ENCODE measurements at places on chromosomes 5 and 9. TPM values are rescaled to one million over a fixed set of nuclear protein-coding genes. Genes with fewer than 3 reads are reported as not detected.

GRCh38 chr9:134317790-134318414, 8.4 kb upstream of the RXRA start:
- DNase-seq, result no peak

Gene ADRB2
- total RNA-seq, result 4.2 TPM

DNA sequence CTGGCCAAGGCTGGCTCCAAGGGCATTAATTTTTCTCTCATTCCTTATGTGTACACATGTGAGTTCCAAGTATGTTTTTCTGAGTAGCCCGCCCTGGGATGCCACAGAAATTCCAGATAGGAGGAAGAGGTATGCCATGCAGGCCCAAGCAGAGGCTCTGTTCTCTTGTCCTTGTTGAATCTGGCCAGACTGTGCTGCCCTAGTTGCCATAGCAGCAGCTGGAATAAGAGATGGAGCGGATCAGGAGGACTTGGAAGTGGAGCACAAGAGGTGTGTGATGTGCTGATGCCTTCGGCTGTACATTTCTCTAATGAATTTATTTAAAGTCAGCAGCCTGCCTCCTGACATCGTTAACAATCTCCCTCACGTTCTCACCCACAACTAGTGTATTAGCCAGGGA, 235.6 kb upstream of the RPS23 start:
- no peak for DNase-seq

Gene OR5C1
- not detected for total RNA-seq

DNA sequence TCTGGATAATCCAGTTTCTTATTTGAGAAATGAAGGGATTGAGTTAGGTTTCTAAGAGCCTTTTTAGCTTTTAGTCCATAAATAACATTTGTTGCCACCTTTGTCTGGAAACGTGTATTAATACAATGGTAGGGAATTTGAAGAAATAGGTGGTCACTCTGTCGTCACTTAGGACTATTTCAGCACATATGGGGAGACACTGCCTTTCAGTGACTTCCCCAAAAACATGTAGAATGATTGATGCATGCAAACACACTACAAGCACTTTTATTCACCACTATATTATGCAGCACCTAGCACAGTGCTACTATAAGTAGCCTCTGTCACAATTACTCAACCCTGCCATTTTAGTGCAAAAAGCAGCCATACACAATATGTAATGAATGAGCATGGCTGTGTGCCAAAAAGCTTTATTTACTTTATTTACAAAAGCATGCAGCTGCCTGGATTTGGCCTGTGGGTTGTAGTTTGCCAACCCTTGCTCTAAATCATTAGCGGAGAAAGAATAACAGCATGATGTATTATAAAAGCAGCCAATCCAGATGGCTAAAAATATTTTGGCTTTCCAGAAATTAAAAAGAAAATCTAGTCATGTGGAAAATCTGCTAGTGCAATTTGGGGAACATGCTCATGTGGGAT, 154.2 kb upstream of the HMHB1 start:
- no peak for DNase-seq

Measured in esophagus muscularis mucosa (tissue), 4 donors.